ENCODE measurements at places on chromosomes 2 and 18.

- no peak for DNase-seq
Observed at GRCh38 chr2:218872645-218873358, 7.8 kb upstream of the WNT10A start.

- peak; percentile 40 for DNase-seq
Observed at GRCh38 chr18:79964330-79965118, at the start of gene HSBP1L1. TSS of gene HSBP1L1 (plus strand) at chr18:79964643. CDS start at chr18:79964736, 93 bp downstream.

- DNase-seq: no peak
Observed at GRCh38 chr2:168494190-168494711, 38.2 kb downstream of the CERS6 start.

DNA sequence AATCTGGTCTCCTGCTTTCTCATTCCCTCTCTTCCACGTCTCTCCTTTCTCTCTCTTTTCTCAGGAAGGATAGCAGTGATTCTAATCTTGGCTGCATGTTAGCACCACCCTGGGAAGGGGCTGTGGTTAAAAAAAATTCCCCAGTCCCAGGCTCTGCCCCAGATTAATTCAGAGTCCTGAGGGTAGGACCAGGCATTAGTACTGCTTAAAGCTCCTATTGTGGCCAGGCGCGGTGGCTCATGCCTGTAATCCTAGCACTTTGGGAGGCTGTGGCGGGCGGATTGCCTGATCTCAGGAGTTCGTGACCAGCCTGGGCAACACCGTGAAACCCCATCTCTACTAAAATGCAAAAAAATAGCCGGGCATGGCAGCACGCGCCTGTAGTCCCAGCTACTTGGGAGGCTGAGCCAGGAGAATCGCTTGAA, 35.4 kb upstream of the EML4 start:
- no peak for DNase-seq

DNA sequence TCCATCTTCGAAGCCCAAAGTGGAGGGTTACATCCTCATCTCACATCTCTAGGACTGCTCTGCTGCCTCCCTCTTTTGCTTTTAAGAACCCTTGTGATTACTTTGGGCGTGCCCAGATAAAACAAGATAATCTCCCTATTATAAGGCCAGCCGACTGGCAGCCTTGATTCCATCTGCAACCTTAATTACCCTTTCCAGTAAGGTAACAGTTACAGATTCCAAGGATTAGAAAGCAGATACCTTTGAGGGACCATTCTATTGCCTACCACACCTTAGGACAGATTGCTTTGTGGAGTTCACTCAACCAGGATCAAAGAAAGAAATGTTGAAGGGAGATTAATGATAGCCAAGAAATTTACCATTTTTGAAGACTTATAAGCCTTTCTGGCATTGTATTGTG, 250.8 kb upstream of the ACVR2A start:
- no peak for DNase-seq

- no peak for DNase-seq
Observed at GRCh38 chr2:80255918-80256781, 48.4 kb downstream of the LRRTM1 start.

DNA sequence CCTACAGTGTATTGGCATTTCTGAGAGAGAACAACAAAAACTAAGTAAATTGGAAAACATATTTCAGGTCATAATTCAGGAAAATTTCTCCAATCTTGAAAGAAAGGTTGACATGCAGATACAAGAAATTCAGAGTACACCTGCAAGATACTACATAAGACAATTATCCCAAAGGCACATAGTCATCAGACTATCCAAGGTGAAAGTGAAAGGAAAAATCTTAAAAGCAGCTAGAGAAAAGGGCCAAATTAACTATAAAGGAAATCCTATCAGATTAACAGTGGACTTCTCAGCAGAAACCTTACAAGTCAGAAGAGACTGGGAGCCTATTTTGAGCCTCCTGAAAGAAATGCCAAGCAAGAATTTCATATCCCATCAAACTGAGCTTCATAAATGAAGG, 449.0 kb upstream of the MMADHC start:
- no peak for DNase-seq

- no peak for DNase-seq
Observed at GRCh38 chr2:24597181-24597870, 106.3 kb downstream of the NCOA1 start.

DNA sequence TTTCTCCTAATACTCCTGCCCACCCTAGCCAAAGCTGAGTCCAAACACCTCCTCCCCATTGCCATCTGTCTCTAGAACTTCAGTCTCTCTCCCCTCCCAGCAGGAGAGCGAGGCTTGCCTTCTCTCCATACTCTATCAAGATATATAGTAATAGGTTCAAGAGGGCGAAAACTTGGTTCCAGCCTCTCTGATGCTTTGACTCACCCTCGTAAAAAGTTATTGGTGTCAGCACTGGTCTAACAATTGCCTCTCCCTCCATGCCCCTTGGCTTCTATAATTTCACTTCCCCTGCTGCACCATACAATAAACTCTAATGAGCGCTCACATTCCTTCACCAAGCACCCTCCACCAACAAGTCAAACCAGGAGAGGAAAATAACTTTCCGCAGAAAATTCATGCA, 797.3 kb downstream of the BCL11A start:
- no peak for DNase-seq

DNA sequence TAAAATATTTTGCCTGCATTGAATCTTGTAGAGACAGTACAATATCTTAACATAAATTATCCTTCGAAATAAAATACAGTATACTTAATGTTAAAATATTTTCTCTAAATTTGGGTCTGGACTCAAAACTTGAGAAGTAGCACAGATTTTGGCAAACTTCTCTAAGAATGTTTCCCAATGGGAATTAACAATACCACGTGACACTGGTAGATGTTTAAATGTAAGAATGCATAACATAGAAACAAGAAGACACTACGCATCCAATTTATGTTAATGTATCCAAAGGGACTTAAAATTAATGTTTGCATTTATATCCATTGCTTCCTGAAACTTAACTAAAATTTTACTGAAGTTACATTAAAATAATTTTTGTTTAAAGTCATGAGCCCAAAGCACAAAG, 1460.9 kb downstream of the LRP1B start:
- no peak for DNase-seq

DNA sequence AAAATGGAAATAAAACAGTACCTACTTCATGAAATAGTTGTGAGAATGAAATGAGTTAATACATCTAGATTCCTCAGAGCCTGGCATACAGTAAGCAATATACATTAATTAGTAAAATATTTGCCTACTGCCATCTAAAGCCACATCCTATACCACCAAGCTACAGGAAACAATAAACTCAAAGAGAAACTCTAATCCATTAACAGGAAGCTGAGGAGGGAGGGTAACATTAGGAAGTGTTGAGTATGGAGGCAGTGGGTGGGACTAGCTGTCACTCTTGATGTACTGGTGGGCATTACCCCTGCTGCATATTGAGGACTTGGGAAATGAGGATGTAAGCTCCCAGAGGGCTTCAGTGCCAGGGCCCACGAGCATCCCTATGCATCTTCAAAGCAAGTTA, 396.5 kb downstream of the TNS1 start:
- no peak for DNase-seq

DNA sequence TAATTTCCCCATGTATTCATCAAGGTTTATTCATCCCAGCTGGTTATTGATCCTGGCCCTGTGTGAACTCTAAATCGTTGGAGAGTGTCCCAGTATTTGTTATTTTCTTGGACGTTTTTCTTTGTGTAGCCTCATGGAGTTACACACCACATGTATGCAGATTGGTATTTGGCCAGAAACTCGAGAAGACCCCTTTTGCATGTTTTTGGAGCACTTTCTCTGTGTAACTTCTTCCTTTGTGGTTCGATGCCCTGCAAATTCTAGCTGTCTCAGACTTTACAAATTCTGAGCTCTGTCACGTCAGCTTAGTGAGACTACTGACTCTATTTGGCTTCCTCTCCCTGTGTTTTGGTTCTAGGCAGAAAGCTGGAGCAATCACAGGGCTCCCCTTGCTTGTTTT, 198.7 kb downstream of the MCFD2 start:
- DNase-seq: no peak

- no peak for DNase-seq
Observed at GRCh38 chr2:241351640-241352031, 4.4 kb upstream of the FARP2 start.

DNA sequence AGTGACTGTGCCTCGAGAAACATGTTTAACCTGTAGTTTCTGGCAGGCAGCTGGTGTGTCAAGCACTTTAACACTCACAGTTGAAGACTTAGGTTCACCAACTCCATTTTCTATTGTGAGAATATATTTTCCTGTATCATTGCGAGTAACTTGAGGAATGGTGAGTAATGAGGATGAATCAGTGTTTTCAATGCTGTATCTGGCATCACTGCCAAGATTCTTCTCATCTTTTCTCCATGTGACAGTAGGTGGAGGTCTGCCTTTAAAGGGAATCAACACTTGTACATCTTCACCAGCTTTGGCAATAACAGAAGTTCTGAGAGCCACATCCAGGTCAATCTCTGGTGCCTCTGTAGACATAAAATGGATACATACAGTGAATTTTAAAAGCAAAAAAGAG, 72.8 kb downstream of the PLEKHA3 start:
- no peak for DNase-seq

DNA sequence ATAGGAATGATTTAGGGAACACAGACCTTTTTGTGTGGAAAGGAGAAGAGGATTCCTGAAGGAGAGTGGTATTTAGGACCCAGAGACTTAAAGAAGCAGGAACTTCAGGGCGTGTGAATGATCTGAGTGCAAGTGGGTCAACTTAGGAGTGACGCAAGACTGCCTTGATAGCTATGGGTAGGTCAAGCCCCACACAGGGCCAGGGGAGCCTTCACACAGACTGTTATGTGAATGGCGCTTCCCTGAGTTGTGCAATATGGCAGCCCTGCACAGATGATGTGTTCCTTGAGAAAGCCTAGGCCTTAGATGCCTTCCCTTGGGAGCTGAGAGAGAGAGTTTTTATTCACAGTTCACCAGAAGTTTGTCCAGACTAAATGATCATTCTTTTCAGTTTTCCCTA, 47.1 kb upstream of the IGFBP5 start:
- DNase-seq: no peak

DNA sequence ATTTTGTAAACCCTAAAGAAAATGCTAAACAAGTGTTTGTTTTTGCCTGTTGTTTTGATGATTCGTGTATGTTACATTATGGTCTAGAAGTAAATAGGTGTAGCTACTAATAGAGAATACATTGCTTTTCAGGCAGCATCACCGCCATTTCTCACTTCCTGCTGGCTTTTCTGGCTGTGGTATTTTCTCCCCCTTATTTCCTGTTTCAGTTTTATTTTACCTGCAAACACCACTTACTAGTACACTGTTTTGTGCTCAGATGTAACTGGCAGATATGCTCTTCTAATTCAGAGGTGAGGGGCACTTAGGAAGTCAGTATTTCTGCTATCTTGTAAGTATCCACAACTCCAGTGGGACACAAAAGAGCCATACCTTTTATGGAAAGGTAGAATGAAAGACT, 38.1 kb upstream of the SLC3A1 start:
- DNase-seq: no peak

DNA sequence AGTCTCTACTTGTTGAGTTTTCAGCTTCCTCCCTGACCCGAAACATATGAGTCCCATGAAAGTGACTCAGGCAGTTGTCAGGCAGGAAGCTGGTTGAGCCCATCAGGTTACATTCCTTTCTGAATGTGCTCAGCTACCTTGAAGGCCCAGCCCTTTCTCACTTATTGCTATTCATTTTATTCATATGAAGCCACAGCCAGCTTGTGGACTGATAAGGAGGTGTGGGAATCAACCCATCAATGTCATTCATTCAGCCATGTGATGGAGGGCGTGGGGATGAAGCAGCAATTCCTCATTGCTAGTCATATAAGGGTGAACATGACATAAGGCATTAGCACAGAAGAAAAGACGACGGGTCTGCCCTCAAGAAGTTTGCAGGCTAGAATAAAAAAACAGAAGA, 5.3 kb upstream of the VPS4B start:
- no peak for DNase-seq

DNA sequence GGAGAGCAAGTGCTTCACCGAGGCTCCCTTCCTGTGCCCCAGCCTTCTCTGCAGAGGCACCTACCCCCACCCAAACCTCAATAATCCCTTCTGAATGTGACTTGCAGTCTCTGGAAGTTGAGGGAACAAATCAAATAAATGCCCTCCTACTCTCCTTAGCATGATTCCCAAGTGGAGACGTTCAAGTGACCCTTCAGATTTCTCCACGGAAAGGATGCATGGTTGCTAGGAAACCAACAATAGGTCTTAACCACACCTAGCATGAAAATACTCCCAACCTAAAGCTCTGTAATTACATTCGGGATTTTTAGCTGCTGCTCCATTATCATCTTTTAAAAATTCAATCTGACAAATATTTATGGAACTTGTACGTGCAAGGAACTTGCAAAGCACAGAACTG, 50.2 kb upstream of the CABLES1 start:
- no peak for DNase-seq

- DNase-seq: no peak
Observed at GRCh38 chr2:28071221-28071620, 180.7 kb downstream of the BABAM2 start.

DNA sequence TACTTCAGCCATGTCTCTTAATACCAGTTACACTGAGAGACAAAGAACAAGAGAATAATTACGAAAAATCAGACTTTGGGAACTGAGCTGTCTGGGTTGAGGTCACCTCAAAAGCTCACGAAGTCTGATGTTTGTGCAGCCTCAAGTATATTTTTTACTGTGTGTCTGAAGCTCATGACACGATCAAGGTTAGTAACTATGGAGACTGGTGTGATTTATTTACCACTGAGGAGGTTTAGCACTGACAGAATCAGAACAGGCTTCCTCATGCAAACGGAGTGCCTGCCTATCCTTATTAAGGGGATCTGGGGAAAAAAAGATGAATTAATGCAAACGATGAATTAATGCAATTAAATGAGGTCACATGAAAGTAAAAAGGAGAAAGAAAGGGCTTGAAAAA, 61.1 kb upstream of the RAPH1 start:
- no peak for DNase-seq

DNA sequence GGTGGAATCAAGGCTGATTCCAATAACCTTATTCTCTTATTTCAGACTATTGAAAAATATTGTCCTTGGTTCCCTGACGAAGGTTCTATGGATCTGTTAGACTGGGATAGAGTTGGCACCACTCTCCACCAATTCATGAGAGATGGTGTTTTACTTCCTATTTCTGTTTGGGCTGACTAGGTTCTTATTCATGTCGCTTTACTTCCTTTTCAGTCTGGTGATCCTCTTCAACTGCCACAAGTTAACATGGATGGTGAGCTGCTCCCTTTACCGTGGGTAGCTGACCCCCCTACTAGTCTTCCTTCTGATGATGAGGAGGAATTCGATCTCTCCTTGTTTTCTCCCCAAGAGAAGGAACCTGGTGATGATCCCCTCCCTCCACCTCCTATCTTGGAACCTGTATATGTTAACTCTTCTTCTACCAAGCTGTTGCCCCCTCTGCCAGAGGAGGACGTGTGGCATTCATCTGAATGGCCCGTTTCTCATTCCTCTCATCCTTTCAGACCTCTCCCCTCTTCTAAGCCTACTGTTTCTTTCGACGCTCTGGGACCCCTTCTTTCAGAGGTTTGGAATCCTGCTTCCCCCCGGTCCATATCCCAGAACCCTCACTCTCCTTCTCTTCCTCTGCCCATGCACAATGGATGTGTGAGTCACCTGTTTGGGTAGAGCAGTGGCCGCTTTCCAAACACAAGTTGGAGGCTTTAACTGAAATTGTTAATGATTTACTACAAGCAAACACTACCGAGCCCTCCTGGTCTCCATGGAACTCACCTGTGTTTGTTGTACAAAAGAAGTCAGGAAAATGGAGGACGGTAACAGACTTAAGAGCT, 13.5 kb upstream of the CNOT11 start:
- no peak for DNase-seq

GRCh38 chr2:109438146-109438545, 175.6 kb downstream of the SEPTIN10 start:
- no peak for DNase-seq
